ENCODE measurements at places on chromosomes 2 and 18. TPM values are rescaled to one million over a fixed set of nuclear protein-coding genes. Genes with fewer than 3 reads are reported as not detected.

GRCh38 chr2:23537991-23538390 lies 153.0 kb downstream of the KLHL29 start:
- DNase-seq, result no peak

DNA sequence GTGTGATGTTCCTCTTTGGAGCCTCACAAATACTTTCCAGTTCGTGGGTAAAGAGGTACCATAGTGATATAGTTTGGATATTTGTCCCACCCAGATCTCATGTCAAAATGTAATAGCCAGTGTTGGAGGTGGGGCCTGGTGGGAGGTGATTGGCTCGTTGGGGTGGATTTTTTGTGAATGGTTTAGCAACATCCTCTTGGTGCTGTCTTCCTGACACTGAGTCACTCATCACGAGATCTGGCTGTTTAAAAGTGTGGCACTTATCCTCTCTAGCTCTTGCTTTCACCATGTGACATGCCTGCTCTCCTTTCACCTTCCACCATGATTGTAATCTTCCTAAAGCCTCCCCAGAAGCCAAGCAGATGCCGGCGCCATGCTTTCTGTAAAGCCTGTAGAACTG lies 3.0 kb upstream of the CCDC93 start:
- no peak for DNase-seq

DNA sequence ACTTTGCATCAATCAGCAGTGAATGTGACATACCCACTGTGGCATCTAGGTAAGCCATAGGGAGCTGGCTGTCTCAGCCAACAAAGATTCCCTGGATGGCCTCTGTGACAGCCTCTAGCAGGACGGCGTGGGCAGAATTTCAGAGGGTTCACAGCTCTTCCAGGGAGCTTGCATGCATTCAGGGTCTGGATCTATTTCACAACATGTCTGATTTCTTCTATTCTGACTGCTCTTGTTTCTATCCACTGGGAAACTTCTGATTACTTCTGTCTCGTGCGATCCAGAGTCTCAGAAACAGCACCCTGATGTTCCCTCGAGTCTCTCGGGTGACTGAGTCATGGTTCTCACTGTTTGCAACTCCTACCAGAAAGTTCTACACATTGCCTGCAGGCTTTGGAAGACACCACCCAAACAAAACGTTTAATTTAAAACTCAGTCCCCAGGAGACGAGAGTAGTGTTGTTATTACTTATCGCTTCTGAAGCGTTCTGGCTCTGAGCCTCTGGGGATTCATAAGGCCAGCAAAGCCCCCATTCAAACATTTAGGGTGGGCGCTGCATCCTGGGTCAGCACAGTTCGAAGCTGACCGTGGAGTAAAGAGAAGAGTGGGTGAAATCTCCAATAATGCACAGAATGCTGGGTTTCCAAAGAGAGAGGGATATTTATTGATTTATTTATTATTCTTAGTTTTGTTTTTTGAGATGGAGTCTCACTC lies 41.9 kb upstream of the ODC1 start:
- DNase-seq, result no peak

Gene IL36RN
- not detected for total RNA-seq

- no peak for DNase-seq
Measured at GRCh38 chr2:187855689-187856088, 301.5 kb upstream of the TFPI start.

Gene MPHOSPH10
- total RNA-seq, result 51.8 TPM

GRCh38 chr2:9753665-9754531 lies 89.4 kb upstream of the TAF1B start:
- no peak for DNase-seq

DNA sequence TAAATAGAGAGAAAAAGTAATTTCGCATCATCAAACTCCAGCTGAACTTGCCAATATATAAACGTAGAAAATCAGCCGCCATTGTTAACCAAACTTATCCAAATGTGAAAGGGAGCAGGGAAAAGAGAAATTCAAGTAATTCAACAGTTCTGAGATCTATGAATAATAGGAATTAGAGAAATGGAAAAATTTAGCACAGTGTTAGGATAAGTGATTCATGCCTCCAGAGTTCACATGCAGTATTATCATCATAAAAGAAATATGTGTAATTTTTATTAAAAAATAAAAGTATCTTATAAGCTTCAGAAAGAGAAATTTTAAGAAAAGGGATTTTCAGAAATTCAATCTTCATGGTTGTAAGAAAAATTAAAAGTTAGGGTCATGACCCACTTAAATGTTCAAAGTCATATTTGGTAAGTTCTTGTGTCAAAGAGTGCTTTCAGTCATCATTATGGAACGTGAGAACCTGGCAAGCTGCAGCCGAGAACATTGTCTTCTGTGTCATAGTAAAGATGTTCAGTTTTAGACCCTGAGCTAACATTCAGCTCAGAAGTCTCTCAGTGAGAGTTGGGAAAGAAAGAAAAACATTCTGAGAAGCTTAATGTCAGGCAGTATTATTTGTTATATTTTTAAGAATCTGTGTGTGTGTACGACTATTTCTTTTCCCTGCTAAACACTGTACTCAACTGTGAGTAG lies 414.3 kb upstream of the RGPD4 start:
- DNase-seq, result no peak

GRCh38 chr18:69557282-69557681 lies 156.6 kb downstream of the DOK6 start:
- DNase-seq, result no peak

Gene DSC2
- not detected for total RNA-seq
